ENCODE measurements at places on chromosomes 6 and 20.

GRCh38 chr6:35208419-35208818 is 5.3 kb upstream of the SCUBE3 start:
- no peak for DNase-seq

GRCh38 chr6:8628063-8628462 is 192.7 kb upstream of the SLC35B3 start:
- no peak for DNase-seq

DNA sequence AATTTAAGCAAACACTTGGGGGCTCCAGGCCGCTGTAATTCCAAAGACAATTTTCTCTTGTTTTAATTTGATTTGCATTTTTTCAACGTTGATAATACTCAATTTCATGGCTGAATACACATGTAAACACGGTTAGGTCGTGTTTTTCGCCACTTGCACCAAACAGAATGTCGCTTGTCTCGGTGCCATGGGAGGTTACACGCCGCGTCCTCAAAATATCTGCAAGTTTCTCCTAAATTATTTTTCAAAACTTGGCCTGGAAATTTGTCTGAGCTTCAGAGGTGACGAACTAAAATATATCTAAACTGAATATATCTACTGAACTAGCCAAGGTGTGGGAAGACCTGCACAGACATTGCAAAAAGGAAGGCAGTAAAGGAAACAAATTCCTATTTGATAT is 15.0 kb downstream of the FOXA2 start:
- DNase-seq = no peak

DNA sequence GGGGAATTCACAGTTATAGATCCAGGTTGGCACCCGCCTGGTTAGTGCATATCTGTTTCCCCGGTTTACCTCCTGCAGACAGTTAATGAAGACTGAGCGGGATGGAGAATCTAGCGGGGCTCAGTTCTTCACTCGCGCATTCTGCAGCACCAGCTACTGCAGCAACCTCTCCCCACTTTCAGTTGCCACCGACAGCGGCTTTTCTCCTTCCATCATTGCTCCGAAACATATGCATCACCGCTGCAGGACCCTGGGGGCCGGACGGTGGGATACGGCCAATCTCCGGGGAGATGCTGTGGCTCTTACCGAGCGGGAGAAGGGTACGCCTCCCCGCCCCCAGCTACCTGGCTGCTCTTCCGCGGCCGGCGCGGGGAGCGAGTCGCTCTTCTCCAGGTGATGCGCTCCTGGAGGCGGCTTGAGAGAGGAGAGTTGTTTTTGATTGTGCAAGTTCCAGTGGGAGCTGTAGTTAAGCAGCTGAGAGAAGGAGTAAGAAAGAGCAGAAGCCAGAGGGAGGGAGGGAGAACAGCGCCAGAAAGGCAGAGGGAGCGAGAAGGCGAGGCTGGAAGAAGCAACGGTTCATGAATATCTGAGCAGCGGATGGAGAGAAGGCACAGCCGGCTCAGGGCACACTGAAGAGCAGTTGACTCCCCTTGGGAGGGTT is at the start of gene SGK1:
SGK1 (minus strand) TSS at position 642 of the 661 bp plus-strand sequence. CDS start 652 bp downstream, outside the sequence.
- peak; percentile 77 for DNase-seq

GRCh38 chr20:32031007-32031958 is 20.8 kb upstream of the HCK start:
- DNase-seq = peak; percentile 53

DNA sequence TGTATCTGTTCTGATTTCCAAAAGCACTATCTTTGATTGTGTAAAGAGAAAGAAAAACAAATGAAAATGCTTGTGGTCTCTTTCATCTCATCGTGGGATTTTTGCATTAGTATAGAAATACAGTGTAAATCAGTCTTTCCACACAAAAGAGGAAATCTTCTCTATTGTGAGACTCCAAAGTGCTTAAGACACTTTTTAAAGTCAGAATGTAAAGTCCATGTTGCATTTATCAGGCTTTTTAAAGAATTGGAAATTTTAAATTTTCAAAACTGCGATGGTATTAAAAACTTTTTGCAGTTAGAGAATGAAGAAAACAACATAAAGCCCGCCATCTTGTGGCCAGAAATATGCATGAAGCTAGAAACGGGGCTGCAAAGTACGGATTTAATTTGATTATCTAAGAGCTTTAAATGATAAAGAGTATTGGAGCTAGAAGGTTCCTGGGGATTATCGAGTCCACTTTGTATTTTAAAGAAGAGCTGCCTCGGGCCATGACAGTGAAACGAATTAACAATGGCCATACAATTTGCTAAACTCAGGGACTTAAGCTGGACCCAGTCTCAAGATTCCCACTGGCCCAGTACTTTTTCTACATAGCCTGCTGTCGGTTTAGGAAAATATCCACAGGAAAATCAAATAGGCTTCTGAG is 339.6 kb downstream of the ARHGAP18 start:
- DNase-seq = peak; percentile 69

DNA sequence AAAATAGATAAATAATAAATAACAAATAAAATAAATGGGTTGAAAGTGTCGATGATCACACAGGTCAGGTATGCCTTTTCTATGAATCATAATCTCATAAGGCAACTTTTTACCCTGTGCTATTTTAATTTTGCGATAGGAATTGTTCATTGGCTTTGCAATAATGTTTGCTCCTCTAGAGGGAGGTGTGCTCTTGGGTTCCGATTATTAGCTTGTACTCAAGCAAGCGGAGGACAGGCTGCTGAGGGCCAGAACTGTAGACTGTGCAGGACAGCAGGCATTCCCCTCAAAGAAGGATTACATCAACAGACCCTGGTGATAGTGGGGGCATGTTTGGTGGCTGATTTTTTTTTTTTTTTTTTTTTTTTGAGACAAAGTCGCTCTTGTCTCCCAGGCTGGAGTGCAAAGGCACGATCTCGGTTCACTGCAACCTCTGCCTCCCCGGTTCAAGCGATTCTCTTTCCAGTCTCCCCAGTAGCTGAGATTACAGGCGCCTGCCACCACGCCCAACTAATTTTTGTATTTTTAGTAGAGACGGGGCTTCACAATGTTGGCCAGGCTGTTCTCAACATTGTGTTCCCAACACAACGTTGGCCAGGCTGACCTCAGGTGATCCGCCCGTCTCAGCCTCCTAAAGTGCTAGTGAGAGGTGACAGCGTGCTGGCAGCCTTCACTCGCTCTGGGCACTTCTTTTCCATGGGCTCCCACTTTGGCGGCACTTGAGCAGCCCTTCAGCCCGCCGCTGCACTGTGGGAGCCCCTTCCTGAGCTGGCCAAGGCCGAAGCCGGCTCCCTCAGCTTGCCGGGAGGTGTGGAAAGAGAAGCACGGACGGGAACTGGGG is 35.6 kb downstream of the RIOK1 start:
- no peak for DNase-seq

DNA sequence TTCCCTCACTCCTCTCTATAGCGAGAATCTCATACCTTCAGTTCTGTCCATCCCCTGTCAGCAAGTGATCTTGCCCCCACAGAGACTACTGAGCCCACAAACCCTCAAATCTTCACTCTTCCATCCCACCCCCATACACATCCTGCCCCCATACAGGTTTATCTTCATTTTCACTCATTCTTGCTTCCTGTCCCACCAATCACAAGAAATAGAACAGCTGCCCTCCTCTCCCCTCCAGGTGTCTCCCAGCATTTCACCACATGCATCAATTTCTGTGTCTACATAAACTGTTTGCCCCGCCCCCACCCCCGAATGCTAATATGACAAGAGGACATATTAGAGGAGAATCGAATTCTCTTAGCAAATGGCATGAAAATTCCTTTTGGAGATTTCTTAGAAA is 54.9 kb upstream of the CARMIL1 start:
- DNase-seq = no peak

GRCh38 chr6:4008324-4009047 is 70.5 kb downstream of the FAM217A start:
- DNase-seq = peak; percentile 30

GRCh38 chr20:40668449-40669228 is 20.4 kb downstream of the MAFB start:
- no peak for DNase-seq

DNA sequence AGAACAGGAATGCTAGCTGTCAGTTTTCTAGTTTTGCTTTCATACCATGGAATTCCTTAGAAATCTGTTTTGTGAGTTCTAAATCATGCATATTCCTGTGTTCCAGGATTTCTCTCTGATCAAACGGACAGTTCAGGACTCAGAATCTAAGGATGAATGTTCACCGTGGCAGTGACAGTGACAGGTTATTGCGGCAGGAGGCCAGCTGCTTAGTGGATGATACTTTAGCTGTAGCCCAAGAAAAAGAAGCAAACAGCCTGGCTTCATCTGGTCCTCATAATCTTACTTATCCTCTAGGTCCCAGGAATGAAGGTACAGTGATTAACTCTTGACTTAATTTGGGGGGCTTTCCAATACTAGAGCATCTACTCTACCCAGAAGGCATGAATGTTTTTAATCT is 27.1 kb downstream of the KCTD20 start:
- DNase-seq = no peak

- no peak for DNase-seq
These were observed 285.4 kb upstream of the FLRT3 start for GRCh38 chr20:14622796-14623195.

DNA sequence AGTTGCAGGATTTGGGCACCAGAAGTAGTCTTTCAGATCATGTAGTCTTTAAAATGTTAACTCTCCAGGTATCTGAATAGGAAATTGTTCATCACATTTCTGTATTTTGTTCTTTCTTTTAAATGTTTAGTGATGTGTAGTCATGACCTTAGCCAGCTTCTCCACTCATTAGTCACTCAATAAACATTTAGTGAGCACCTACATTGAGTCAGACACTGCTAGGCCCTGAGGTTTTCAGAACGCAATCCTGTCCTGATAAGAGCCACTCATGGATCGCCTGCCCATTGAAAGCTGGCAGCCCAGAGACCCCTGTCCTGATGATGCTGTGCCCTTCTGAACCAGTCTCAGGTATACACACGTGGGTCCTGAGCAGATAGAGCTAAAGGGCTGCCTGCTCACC is 163.4 kb upstream of the HEY2 start:
- DNase-seq = no peak

DNA sequence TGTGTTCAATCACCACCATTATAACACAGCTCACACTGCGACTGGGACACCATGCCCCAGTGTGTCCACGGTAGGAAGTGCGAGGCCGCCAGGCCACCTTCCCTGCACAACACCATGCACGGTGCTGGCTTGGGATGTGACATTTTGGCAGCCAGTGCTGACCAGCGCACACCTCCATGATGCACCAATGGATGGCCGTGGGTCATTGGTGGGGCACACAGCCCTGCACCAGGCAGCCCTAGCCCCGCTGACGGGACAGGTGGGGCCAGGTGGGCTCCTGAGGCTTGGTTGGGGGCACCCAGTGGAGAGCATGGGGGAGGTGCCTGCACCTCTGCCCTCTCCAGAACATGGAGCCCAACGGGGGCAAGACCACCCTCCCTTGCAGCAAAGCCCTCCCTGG is 18.2 kb upstream of the FRMD1 start:
- DNase-seq = no peak

DNA sequence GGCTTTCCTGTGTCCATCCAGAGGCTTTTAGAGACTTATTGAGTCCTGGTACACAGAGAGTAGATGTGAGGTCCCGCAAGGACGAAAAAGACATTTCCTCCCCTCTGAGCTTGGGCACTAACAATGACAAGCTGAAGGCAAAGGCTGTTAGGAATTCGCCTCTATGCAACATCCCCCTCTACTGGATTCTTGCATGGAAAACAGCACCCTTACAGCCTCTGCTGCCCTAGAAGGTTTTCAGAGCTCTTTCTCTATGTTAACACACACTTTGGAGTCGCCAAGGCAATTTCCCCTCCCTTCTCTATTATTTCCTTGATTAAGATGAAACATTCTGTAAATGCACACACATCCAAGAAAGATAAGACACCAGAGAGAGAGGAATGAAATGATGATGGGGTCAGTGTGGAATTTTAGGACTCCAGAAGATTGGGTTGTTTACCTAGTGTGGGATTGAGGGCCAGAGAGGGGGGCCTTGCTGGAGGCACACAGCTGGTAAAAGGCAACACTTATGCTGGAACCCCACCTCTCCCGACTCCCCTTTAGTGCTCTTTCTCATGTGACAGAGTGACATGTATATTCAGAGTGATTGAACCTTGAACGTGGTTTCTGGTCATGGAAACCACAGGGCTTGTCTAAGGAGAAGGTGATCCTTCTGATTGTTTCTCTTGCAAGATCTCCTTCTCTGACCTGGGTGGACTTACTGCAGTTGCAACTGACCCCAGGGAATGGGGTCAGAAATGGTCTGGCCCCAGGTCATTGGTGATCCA is 300.7 kb downstream of the CLIC5 start:
- peak; percentile 86 for DNase-seq

DNA sequence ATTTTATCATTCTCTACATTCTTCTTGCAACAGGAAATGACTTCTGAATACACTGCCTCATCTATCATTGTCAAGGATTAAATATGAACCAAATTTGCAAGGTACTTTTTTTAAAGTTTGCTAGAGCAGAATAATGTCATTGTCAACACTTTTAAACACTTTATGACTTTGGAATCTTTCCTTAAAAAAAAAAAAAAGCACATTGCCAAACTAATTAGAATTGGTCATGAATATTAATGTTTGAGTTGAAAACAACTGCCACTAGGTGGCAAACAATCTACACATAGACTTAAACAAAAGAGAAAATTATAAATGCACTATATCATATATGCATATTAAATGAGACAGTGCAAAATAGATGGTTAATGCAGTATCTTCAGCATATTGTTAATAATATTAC is 32.5 kb upstream of the TMEM244 start:
- peak; percentile 6 for DNase-seq

DNA sequence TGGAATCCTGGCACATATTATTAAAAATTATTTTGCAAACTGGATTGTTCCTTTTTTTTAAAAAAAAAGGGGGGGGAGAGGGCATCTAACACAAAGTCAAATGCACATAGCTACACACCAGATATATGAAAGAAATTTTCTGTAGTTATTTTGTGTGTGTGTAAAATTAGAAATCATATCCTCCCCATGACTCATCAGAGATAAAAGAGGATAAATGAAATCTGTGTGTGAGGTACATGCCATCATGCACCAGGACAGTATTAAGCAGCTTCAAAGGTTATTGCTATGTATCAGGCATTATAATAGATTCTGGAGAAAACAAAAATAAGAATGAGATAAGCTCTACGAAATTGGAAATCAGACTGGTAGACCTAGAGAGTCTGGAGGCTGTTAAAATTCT is 5.2 kb downstream of the BTBD9 start:
- DNase-seq = no peak

DNA sequence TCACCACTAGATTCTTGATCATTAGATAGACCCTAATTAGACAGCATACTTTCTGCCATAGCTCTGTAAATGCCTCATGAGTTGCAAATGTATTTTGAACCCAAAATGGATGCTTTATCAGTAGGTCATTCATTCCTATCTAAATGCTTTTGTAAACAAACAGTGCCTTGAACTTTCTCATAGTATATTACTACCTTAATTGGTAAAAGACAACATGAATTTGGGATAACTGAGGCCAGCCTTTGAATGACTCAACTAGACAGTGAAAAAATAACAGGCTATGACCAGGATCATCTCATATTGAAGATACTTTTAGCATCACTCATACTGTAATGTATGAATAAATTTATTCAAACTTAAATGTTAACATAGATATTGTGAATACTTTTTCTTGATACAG is 37.0 kb upstream of the PRL start:
- DNase-seq = no peak

GRCh38 chr6:163181666-163182180 is 232.8 kb upstream of the QKI start:
- peak; percentile 55 for DNase-seq
